ENCODE measurements at places on chromosomes 4 and X.

- DNase-seq: no peak
These were observed 67.7 kb upstream of the H2AZ1 start for GRCh38 chr4:100017637-100018310.

DNA sequence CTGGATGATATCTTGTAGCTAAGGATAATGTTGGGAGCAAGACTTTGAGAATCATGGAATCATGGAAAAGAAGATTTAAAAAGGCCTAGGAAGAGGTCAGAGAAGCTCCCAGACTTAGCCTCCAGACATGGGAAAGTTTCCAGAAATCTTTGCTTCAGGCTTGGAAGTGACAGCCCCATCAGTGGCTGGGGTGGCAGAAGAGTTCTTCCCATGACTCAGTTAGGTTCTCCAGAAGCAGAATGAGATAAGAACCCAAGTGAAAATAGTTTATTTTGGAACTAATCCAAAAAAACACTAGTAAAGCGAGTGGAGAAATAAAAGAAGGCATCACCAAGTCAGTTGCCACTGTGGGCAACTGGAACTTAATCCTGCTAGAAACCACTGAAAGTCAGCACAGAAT lies 506.9 kb downstream of the MID1IP1 start:
- no peak for DNase-seq

- DNase-seq: no peak
These were observed 61.5 kb upstream of the FAM241A start for GRCh38 chr4:112083587-112084347.

- DNase-seq: no peak
These were observed 165.3 kb upstream of the BCOR start for GRCh38 chrX:40263014-40263560.

- no peak for DNase-seq
These were observed 555.5 kb downstream of the IL15 start for GRCh38 chr4:142191901-142192300.

DNA sequence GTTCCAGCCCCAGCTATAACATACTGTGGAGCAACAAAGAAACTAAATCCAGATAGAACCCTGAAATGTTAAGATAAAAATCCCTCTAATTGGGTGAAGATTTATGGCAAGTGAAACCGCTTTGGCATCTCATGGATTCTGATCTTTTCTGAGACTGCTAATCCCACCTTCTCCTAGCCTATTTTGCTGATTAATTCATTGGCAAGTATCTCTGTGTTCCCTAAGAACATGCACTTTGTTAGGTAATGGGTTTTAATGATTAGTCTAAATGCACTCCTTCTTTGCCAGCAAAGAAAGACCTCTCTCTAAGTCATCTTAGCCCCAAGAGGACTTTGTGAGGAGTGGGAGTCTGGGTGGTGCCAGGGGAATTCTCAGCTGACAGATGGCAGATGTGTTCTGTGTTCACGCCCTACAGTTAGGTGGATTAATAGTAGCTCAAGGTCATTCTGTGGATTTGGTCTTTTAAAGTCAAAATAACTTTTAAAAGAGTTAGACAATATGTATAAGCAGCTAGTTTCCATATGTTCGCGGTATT lies 171.3 kb downstream of the UNC5C start:
- no peak for DNase-seq

DNA sequence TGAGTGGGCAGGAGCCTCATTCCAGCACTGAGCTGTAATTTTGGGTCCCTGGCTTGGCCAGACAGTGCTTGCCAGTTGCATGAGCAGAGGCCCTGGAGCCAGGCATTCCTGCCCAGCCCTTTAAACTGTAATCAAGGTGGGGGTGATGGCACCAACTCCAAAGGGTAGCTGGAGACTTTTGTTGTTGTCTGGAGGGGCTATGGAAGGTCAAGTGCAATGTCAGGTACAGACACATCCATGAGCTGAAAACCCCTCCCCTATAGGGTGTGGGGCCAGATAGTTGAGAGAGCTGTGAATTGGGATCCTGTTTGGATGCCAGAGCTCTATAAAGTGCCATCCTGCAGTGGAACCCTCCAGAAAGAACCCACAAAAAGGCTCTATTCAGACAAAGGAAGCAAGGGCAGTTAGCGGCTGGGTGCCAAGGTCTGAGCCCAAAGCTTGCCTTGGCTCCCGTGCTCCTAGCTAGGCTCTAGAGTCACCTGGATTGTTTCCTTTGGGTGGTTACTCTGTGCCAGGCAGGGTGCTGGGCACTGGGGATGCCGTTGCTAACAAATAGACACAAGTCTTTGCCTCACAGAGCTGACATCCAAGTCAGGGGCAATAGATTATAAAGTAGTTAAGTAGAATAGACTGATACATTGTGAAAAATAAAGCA lies 163.0 kb downstream of the EFNB1 start:
- no peak for DNase-seq

DNA sequence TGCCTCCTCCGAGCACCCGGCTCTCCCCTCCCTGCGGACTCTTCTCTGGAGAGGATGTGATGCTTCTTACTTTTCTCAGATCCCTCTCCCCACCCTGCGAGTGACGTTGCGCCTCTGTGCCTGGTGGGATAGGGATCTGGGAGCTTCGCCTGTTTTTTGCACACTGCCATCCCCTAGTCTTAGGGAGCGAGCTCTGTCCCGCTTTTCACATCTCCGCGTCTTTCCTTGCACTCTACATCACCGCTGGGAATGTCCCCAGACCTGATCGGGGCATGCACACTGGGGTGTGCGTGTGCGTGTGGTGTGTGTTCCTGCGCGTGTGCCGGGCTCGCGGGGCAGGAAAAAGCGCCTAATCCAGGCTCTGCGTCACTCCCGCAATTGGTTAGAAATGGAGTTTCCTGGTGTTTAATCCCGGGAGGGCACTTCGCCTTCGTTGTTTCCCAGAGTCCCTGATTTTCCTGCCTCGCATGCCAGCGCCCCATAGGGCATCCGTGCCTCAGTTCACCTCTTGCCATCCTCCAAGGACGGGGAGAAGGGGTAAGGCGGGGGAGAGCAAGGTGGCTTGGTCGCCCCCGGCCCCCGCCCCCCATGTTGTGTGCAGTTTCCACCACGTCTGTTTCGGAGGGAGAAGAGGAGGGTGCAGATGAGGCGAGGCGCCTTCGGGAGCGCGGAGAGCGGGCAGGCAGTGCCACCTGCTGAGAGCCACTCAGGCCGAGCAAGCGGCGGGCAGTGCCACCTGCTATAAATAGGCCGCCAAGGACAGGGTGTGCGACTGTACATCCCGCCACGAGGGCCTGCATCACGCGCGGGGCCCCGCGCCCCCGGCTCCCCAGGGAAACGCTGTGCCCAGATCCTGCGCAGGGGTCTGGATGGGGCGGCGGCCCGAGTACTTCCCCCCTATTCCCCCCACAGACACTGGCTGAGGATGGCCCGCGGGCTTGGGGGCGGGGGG lies 759 bp upstream of the TBC1D1 start:
- peak; percentile 26 for DNase-seq

DNA sequence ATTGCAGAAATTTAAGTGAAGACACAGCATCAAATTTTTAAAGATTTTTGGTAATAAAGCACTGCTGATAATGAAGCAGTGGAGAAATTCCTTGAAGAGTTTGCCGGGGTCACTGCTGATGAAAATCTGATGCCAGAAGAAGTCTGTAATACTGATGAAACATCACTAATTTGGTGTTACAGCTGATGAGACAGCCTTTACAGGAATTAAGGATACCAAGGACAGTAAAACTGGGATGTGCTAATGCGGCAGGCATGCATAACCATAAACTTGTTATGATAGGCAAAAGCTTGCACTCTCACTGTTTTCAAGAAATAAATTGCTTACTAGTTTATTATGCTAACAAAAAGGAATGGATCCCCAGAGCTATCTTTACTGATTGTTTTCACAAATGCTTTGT lies 52.9 kb upstream of the VEGFC start:
- DNase-seq: no peak

DNA sequence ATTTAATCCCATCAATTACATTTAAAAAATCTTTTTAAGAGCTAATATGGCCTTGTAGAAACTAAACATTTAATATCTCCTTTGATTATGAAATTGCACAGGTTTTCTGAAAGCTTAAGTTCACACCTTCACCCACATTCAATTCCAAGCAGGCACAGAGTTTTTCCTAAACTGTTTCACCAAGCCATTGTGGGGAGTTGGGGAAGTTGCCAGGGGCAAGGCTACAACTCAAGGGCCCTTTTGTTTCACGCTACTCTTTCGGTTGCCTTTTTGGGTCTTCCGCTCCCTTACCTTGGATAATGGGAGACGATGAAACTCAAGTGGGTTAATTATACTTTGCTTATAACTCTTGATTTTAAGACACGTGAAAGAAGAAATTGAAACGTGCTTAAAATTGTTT lies 33.3 kb downstream of the APBB2 start:
- DNase-seq: no peak

DNA sequence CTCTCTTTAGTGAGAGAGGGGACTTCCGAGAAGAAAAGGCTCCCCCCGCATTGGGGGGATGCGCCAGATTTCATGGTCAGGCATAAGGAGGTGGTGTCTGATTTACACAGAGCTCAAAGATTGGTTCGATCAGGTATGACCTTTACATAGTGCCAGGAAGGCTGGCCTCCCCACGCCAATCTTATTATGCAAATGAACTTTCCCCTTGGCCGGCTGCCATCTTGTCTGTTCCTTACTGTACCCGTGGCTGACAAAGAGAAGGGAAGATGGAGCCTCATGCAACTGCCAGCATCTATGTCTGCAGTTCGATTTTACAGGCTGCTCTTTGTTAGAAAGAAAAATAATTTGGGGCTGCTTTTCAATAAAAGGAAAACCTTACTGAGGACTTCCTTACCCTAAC lies 197.2 kb downstream of the GPM6A start:
- no peak for DNase-seq

- DNase-seq: no peak
These were observed 216.6 kb upstream of the SLC7A11 start for GRCh38 chr4:138458751-138459150.

- DNase-seq: no peak
These were observed 54.6 kb upstream of the GUCY1A1 start for GRCh38 chr4:155612074-155612473.

DNA sequence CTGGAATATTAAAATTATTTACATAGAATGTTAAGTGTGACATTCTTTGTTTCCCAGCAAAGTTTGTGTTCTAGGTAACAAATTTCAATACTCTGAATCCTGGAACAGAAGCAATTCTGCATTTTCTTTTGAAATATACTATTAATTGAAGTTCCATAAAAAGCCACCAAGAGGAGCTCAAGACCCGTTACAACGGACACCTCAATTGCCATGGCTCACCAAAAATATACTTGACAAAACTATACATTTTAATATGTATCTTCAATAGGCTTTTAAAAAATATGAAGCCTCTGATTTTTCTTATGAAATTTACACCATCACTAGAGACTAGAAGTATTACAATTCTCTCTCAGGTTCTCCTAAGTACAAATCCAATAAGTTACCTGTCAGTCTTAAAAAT lies 111.4 kb downstream of the NYX start:
- peak; percentile 35 for DNase-seq

DNA sequence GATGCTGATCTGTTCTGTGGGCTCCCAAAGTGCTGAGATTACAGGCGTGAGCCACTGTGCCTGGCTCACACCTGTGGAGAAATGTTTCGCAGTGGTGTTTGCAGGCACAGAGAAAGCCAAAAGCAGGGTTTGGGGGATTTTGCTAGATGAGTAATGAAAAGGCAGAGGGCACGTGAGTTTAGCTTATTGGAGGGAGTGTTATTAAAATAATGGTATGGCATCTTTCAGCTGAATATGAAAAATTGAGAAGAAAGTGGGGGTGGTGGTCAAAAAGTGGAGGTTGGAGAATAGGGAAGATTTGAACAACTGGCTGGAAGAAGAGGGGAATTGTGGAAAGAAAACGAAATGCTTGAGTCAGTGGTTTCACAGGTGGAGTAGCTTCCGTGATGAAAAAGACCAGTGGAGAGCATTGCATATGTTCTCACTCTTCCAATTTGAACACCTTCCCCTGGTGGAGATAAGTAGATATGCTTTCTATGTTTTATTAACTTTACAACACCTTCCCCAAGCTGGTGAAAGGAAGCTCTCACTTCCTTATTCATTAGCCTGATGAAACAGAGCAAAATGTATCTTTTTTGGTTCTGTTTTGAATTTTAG lies 1.1 kb upstream of the CHST7 start:
- peak; percentile 69 for DNase-seq

GRCh38 chr4:144376866-144377265 lies 236.3 kb upstream of the GYPA start:
- no peak for DNase-seq

DNA sequence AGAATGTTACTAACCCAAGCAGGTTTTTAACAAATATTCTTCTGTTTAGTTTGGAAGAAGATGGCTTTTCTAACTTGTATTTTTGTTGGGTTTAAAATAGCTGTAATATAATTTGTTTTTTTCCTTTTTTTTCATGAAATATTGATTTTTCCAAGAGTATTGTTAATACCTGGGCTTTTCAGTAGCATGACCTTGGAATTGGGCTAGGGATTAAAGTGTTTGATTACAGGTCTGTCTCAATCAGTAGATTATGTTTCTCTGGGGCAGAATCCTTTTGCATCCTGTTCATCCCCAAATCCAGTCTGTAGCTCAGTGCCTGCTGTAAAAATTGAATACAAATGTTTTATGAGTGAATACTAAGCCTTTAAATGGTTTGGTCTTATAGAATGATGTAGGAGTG lies 479.8 kb downstream of the RAPGEF2 start:
- no peak for DNase-seq

DNA sequence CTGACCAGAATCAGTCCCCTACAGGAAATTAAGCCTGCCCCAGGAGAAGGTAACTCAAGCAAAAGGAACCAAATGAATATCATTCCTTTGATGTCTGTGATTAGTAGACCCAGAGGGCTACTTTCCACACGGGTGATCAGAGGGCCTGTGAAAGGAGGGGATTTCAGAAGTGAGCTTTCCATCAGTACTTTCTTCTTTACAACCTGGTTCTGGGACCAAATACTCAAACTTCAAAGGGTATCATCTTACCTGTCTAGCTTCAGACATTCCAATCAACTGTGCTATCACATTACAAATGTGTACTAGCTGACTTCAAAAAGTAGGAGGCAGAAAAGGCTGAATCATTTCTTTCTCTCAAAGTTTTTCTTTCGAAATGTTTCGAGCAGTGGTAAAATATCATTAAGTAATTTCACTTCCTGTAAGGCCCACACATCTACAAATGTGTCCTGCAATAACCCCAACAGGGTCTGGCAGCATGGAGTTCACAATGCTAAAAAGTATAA lies 23.9 kb downstream of the ACSL4 start:
- DNase-seq: peak; percentile 20

GRCh38 chr4:77174426-77174825 lies 17.4 kb downstream of the CCNG2 start:
- no peak for DNase-seq
